Osteocyte (in vitro differentiated cells): ENCODE measurements at places on chromosomes 2 and 18. TPM values are rescaled to one million over a fixed set of nuclear protein-coding genes. Genes with fewer than 3 reads are reported as not detected.

- DNase-seq: no peak
Measured at GRCh38 chr18:75198036-75198435, 10.9 kb downstream of the PTGR3 start.

GRCh38 chr2:215435280-215435869 lies 493 bp downstream of the FN1 start:
- DNase-seq: no peak

DNA sequence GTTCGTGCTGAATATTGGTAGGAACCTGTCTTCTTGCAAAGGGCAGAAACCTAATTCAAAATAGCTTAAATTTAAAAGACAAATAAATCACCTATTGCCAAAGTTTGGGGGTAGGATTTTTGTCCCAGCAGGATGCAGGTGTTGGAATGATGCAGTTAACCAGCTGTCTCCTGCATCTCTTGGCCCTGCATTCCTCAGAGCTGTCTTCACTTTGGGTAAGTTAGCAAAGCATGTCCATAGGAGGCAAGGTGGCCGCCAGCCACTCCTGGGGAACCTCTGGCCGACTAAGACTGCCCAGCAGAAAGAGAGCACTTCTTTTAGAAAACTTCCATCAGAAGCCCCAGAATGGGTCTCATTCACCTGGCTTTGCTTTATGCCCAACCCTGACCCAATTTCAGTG lies 20.5 kb upstream of the NYAP2 start:
- DNase-seq: no peak

GRCh38 chr18:72768681-72769229 lies 99.0 kb downstream of the NETO1 start:
- DNase-seq: no peak

DNA sequence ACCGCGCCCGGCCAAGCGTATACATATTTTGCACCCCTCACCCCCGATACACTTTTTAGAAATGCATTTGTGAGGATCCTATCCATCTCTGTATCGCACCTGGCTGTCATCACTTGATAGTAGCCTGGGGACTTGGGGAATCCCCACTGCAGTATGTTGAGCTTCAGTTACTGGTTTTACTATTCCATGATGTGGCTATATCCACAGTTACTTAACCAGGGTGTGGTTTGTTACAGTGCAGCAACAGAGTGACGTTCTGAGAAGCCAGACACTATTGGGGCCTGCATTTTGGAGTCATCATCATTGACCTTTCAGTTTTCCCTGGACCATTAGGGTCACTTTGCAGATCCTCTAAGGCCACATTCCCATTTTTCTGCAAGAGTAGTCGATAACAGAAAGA lies 212.7 kb downstream of the AGAP1 start:
- no peak for DNase-seq

GRCh38 chr2:57796527-57796926 lies 250.1 kb upstream of the VRK2 start:
- no peak for DNase-seq

DNA sequence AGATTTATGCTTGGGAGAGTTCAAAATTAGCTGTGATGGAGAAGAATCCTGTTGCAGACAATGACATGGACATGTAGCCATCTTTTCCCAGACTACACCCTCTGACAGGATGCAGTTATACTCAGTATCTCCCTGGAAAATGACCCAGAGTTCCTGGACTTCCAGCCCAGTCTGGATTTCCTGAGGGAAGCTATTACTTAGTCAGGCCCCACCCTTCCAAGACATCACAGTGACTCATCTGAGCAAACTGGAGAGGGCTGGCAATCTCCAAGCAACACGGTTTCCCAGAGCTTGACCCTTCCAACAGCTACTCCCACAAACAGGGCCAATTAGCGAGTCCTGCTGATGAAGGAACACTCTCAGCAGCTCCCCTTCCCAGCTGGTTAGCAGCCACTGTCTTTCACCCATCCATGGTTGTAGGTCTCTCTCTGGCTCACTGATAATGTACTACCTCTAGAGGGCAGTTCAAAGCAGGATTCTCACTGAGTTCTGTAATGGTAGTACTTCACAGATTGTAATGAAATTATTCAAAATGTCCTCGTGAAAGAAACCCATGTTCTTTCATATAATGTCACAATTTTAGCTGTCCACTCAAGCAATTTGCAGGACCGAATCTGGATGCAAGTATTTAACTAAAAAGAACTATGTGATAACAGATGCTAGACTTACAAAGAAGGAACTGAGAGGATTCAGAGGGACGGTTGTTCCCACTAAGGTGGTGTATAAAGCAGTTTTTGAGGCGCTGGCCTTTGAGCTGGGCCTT lies 110.2 kb downstream of the MDH1 start:
- no peak for DNase-seq

DNA sequence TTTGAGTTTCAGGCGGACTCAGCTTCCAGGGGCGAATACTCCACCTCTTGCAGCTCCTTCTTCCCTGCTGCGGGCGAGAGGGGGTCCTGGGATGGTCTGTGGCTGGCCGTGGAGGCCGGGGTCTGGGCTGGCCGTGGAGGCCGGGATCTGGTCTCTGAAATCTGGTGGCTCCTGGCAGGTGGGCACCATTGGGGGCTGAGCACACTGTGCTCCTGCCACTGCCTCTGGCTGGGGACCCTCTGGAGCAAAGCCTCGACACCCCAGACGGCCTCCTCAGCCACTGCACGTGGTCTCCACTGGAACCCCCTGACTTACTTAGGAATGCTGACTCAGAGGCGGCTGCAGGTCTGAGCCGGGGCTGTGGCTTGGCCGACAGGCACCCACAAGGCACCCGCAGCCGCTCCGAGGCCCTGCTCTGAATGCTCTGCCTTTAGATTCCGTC lies 100.1 kb upstream of the ALKAL2 start:
- DNase-seq: peak; percentile 75

DNA sequence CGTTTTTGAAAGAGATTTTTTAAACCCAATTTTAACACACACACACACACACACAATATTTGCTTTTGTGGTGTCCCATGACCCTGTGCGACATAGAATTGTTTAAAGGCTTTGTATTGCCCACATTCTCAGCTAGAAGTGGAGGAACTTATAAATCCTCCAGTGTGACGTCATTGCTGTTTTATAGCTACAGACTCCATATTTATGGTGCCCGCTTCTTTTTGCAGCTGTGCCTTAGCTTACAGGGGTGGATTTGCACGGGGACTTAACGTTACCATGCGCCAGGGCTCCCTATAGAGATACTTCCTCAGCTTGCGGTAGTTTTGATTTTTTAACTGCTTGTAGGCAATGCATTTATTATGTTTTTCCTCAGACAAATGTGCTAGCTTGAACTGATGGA lies 101.9 kb upstream of the SMIM21 start:
- no peak for DNase-seq

DNA sequence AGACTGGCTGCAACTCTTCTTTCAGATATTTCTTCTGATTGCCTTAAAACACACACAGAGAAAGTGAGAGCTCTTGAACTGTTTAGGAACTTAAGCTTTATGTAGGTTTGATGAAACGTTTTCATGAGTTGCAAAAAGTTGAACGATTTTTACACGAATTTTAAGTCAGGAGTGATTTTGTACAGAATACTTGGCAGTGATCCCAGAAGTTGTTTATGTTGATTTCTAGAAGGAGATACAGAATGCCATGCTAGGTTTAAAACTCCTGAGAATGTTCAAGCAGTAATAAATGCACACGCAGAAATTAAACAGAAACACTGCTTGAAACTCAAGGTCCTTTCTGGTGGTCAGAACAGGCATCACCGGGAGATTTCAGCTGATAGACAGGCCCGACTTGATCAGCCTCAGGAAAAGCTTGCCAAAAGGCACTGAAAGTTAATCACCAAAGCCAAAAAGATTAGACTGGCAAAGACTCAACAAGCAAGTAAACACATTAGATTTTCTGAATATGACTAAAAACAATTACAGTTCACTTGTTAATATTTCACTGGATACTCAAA lies 123.1 kb downstream of the SOCS6 start:
- DNase-seq: no peak

GRCh38 chr2:25405611-25406295 lies 64.0 kb upstream of the DNMT3A start:
- DNase-seq: no peak

GRCh38 chr18:59013744-59014143 lies 125.9 kb upstream of the SEC11C start:
- DNase-seq: no peak

DNA sequence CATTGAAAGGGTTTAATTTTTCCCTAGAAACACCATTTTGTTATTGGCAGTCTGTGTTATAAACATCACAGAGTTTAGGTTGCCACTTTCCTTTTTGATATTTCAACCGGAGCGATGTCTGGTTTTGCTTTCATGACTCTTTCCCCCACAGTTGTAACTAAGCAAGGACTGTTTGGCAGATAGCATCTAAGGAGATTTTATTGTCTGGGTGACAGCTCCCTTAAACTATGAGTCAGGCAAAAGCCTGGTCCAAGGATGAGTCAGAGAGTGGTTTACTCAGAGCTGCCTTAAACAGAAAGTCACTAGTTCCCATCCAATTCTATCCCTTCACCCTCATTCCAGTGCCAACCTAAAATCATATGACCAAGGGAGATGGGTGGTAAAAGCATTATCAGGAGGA lies 341.6 kb upstream of the VWC2L start:
- DNase-seq: no peak

- DNase-seq: no peak
Measured at GRCh38 chr2:114293355-114293754, 149.1 kb upstream of the DPP10 start.

The IMPA2 gene
- 9.0 and 9.2 TPM in 2 replicates for total RNA-seq

The MORN2 gene
- 12.8 and 16.9 TPM in 2 replicates for total RNA-seq

The VIL1 gene
- 0.57 TPM in 1 of 2 replicates, not detected in the other for total RNA-seq

The MAPRE3 gene
- total RNA-seq: 9.4 and 9.5 TPM in 2 replicates

The BZW1 gene
- total RNA-seq: 199 and 214 TPM in 2 replicates

The CCDC102B gene
- 18.5 and 18.9 TPM in 2 replicates for total RNA-seq

The TLX2 gene
- total RNA-seq: not detected in 2 replicates
